ENCODE measurements at places on chromosomes 16 and 17. TPM values are rescaled to one million over a fixed set of nuclear protein-coding genes. Genes with fewer than 3 reads are reported as not detected.

- no peak overlapping the region for H3K4me3 ChIP-seq
- H3K27me3 ChIP-seq = no peaks in the 10 kb centered on the region
- no peaks in the 10 kb centered on the region for H3K36me3 ChIP-seq
- H3K4me1 ChIP-seq = no peaks in the 10 kb centered on the region
- no peak for DNase-seq
- no peak overlapping the region for H3K27ac ChIP-seq
Observed at GRCh38 chr17:55931446-55931845, 180.6 kb downstream of the PCTP start.

DNA sequence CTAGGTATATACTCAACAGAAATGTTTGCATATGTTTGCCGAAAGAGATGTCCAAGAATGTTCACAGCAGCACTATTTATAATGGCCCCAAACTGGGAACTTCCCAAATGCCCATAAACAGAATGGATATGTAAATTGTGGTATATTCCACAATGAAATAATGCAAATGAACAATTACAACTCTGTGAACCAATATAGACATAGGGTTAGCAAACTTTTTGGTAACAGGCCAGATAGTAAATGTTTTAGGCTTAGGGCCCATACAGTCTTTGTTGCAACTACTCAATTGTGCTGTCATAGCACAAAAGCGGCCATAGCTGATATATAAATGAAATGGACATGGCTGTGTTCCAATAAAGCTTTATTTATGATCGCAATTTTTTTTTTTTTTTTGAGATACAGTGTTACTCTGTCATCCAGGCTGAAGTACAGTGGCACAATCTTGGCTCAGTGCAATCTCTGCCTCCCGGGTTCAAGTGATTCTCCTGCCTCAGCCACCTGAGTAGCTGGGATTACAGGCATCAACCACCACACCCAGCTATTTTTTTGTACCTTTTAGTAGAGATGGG is 16.5 kb downstream of the XYLT1 start:
- DNase-seq = no peak
- no peaks in the 10 kb centered on the region for H3K36me3 ChIP-seq

- H3K27ac ChIP-seq = no peak overlapping the region
- no peak overlapping the region for H3K4me3 ChIP-seq
- DNase-seq = no peak
- no peaks in the 10 kb centered on the region for H3K27me3 ChIP-seq
- H3K36me3 ChIP-seq = no peaks in the 10 kb centered on the region
Observed at GRCh38 chr16:88084881-88085280, 133.6 kb downstream of the BANP start.

Gene CDH5
- 40.0 TPM for total RNA-seq

GRCh38 chr17:62703776-62704380 is 76.4 kb downstream of the MRC2 start:
- peak overlapping the region; percentile 93 for H3K4me3 ChIP-seq
- H3K4me1 ChIP-seq = peaks cover 10% of the 10 kb centered on the region
- H3K27ac ChIP-seq = no peak overlapping the region
- H3K27me3 ChIP-seq = no peaks in the 10 kb centered on the region
- DNase-seq = no peak

DNA sequence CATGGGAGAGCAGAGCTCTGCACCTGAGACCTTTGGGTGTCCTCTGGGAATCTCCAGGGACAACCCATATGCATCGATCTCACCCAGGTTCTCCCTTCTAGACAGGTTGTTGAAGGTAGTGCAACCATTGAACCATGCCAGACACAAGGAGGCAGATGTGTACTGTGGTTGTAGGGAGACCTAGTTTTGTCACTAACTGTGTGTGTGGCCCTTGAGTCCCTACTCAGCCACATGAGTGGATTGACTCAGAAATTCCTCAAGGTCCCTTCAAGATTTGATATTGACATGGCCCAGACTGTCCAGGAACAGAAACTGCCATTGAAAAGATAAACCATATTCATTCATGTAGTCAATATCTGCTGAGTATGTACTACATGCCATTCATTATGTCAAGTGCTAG is 396.4 kb upstream of the CCL2 start:
- no peak overlapping the region for H3K27ac ChIP-seq
- no peaks in the 10 kb centered on the region for H3K27me3 ChIP-seq
- H3K36me3 ChIP-seq = no peaks in the 10 kb centered on the region

- H3K36me3 ChIP-seq = no peaks in the 10 kb centered on the region
- DNase-seq = no peak
- H3K4me3 ChIP-seq = peak overlapping the region; percentile 8
- H3K27me3 ChIP-seq = no peaks in the 10 kb centered on the region
- H3K27ac ChIP-seq = peak overlapping the region; percentile 58
Observed at GRCh38 chr16:17377360-17378324, 93.1 kb downstream of the XYLT1 start.

DNA sequence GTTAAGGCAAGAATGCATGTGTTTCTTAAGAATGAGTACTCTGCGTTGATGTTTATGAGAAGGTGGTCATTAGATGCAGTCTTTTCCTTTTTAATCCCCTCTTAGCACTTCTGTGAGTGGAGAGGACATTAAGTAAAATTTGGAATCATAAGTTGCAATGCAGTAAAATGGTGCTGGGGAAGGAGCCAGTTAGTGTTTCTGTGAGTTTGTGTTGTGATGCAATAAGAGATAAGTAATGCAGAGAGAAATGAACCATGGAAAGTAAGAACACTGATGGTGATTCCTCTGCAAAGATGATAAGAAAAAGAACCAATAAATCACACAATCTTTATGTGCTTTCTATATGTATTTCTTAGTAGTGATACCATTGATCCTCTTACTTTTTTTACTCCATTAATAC is 20.0 kb downstream of the ABHD15 start:
- DNase-seq = no peak
- peaks cover 14% of the 10 kb centered on the region for H3K36me3 ChIP-seq
- no peak overlapping the region for H3K4me3 ChIP-seq
- no peaks in the 10 kb centered on the region for H3K27me3 ChIP-seq
- no peaks in the 10 kb centered on the region for H3K4me1 ChIP-seq

- DNase-seq = no peak
- no peaks in the 10 kb centered on the region for H3K36me3 ChIP-seq
- H3K27ac ChIP-seq = peak within 1 kb of the TSS; percentile 26
- no peaks in the 10 kb centered on the region for H3K27me3 ChIP-seq
Observed at GRCh38 chr16:81238296-81239011, at the start of gene BCO1. BCO1 (plus strand) TSS chr16:81238689; CDS start chr16:81238909, 220 bp downstream.

DNA sequence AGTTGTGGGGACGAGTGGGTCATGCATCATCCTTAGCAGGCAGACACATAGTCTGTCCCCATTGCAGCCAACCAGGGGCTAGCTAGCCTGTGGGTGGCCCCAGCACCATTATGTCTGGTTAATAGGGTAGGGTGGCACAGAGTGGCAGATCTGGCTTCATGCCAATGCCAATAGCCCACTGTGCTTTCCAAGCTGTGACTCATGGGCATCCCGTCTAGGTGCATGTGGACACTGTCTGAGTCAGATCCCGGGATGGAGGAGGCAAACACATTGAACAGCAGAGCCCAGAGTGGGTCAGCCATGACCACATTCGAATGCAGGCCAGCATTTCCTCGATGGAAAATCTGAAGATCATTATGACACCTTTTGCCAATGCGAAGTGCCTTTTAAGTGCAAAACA is 2.5 kb downstream of the HS3ST2 start:
- peak overlapping the region; percentile 79 for H3K4me3 ChIP-seq
- H3K4me1 ChIP-seq = peaks cover 8% of the 10 kb centered on the region
- H3K27ac ChIP-seq = no peak overlapping the region
- DNase-seq = peak; percentile 22
- H3K36me3 ChIP-seq = no peaks in the 10 kb centered on the region

Gene CNEP1R1
- 14.2 TPM for total RNA-seq

DNA sequence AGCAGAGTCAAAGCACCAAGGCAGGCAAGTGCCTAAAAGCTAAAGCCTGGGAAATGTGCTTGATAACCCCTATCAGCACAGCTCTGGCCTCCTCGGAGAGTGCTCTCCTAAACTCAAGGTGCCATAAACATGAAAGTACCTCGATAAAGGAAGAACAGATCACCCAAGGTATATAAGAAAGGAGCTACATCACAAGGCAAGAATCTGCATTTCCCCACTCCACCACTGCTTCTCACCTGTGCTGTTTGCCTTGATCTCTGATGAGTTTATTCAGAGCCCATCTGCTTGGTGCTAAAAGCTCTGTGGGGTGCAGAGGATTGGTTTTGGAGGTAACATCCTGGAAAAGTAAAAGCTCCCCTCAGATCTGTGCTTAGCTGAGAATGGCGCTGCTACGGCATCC is 449.5 kb upstream of the CDH5 start:
- H3K27me3 ChIP-seq = no peaks in the 10 kb centered on the region
- no peak for DNase-seq
- no peaks in the 10 kb centered on the region for H3K4me1 ChIP-seq
- no peak overlapping the region for H3K27ac ChIP-seq
- no peaks in the 10 kb centered on the region for H3K36me3 ChIP-seq
- no peak overlapping the region for H3K4me3 ChIP-seq

Gene NSRP1
- total RNA-seq = 58.3 TPM

- no peaks in the 10 kb centered on the region for H3K36me3 ChIP-seq
- DNase-seq = no peak
- no peak overlapping the region for H3K27ac ChIP-seq
- H3K4me3 ChIP-seq = no peak overlapping the region
- no peaks in the 10 kb centered on the region for H3K27me3 ChIP-seq
- H3K4me1 ChIP-seq = no peaks in the 10 kb centered on the region
Observed at GRCh38 chr17:82983510-82984248, 95.7 kb upstream of the METRNL start.

Gene PLEKHH3
- 54.8 TPM for total RNA-seq

- no peak overlapping the region for H3K27ac ChIP-seq
- DNase-seq = no peak
- no peak overlapping the region for H3K4me3 ChIP-seq
- H3K4me1 ChIP-seq = no peaks in the 10 kb centered on the region
- H3K27me3 ChIP-seq = no peaks in the 10 kb centered on the region
Observed at GRCh38 chr16:27824786-27825185, 238.7 kb downstream of the GSG1L start.

DNA sequence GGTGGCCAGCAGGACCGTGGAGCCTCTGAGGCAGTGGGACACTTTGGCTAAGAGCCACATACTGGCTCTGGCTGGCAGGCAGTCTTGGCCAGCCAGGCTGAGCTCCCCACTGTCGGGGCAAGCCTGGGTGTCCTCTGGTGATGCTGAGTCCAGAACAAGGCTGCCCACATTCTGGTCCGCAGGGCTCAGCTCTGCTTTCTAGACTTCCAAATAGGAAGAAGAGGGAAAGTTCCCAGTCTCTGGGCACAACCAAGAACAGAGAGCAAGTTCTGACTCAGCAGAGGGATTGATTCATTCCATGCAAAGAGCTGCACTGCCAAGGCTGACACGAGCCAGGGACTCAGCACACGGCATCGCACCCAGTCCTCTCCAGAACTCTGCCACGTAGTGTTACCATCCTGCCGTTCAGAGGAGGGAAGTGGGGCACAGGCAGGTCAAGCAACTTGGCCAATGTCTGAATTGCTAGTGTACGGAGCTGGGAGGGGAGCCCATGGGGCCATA is 58.9 kb downstream of the NOS2 start:
- H3K4me1 ChIP-seq = peaks cover 4% of the 10 kb centered on the region
- no peak for DNase-seq
- H3K27ac ChIP-seq = no peak overlapping the region
- no peak overlapping the region for H3K4me3 ChIP-seq

DNA sequence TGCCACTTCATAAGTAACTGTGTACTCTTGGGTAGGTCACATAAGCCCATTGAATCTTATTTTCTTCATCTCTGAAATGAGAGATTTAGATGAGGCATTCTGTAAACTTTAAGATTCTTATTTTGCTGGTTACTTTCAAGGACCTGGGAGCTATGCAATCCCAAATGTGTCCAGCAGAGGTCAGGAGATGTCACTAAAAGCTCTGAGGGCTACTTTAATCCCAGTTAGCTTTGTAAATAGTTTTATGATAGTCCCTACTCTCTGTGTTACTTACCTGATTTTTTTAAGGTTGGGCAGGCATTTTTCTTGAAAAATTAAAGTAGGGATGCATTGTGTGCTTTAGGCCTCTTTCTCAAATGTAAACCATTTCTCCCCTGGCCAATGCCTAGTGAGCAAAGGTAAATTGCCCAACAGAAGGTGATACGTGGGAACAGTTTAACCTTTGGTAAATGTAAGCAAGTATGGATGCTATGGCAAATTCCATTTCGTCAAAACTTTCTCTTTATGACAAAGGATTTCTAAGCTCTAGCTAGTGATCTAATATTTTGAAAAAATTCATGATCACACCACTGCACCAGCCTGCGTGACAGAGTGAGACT is 57.1 kb upstream of the WSB1 start:
- H3K27me3 ChIP-seq = no peaks in the 10 kb centered on the region
- no peak overlapping the region for H3K4me3 ChIP-seq
- no peaks in the 10 kb centered on the region for H3K36me3 ChIP-seq
- no peaks in the 10 kb centered on the region for H3K4me1 ChIP-seq
- H3K27ac ChIP-seq = no peak overlapping the region

DNA sequence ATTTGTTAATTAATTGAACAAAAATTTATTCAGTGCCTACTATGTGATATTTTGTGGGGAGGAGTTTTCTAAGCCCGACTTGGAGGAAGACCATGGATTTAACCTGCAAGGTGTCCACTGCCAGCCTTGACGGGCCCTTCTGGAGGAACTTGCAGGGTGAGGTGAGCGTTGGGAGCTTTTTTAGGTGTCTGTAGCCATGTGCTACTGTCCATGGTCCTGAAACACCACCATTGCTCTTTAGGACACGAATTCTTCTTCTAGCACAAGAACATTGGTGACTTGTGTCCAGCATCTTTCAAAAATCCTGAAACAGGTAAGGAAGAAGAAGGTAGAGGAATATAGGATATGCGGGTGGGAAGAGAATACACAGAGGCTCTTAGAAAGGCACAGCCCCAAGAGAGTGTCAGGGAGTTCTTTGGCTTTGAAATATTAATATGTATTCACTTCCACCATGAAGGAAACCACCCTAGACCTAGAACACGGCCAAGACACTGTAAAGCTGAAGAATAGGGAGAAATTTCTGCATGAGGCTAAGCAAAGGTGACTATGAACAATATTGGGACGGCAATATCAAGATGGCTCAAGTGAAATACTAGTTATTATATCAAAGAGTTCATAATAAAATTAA is 27.9 kb upstream of the OR4D1 start:
- H3K4me3 ChIP-seq = no peak overlapping the region
- H3K27ac ChIP-seq = no peak overlapping the region
- H3K36me3 ChIP-seq = no peaks in the 10 kb centered on the region
- no peaks in the 10 kb centered on the region for H3K4me1 ChIP-seq
- no peak for DNase-seq

DNA sequence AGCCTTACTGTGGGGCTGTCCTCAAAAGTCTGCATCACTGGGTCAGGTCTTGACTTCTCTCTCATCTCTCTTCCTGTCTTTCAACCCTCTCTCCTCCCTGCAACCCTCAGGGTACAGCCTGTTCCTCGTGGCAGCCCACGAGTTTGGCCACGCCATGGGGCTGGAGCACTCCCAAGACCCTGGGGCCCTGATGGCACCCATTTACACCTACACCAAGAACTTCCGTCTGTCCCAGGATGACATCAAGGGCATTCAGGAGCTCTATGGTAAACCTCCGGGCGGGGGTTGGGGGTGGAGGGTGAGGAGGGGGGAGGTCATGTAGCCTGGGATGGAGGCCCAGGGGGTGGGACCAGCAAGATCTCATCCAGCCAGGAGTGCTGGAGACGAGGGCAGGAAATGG is 12.7 kb downstream of the MMP2 start:
- no peaks in the 10 kb centered on the region for H3K27me3 ChIP-seq
- DNase-seq = no peak
- no peak overlapping the region for H3K4me3 ChIP-seq
- H3K36me3 ChIP-seq = peaks cover 24% of the 10 kb centered on the region
- no peaks in the 10 kb centered on the region for H3K4me1 ChIP-seq
- no peak overlapping the region for H3K27ac ChIP-seq

Gene KRTAP4-5
- total RNA-seq = not detected

GRCh38 chr17:35972066-35972465 is 9.2 kb downstream of the CCL16 start:
- H3K27me3 ChIP-seq = no peaks in the 10 kb centered on the region
- no peak overlapping the region for H3K4me3 ChIP-seq
- no peak for DNase-seq
- H3K4me1 ChIP-seq = no peaks in the 10 kb centered on the region
